Kidney capillary endothelial cell (primary cell): ENCODE measurements at places on chromosomes 3 and 15.
A peak's percentile ranks its signal among the peaks of the same experiment; 100 is the strongest.

GRCh38 chr15:46278486-46279090 lies 643.8 kb downstream of the SQOR start:
- no peak for DNase-seq

- DNase-seq = no peak
Observed at GRCh38 chr15:82970078-82970686, 15.8 kb upstream of the RAMAC start.

DNA sequence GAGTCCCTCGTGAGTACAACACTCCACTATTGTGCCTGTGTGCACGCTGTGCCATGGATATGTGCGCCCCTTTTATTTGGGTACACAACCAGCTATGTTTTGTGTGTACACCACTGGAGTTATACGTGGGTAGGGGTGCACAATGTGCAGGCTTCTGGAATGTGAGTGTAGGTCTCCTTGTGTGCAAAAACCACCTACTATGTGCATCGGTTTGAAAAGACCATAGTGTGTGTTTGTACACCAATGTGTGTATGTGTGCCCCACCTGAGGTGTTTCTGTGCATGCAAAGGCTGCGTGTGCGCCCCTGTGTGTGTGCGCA lies 86.4 kb upstream of the ALDH1L1 start:
- no peak for DNase-seq

GRCh38 chr3:128548426-128549282 lies 55.7 kb upstream of the GATA2 start:
- peak; percentile 42 for DNase-seq

DNA sequence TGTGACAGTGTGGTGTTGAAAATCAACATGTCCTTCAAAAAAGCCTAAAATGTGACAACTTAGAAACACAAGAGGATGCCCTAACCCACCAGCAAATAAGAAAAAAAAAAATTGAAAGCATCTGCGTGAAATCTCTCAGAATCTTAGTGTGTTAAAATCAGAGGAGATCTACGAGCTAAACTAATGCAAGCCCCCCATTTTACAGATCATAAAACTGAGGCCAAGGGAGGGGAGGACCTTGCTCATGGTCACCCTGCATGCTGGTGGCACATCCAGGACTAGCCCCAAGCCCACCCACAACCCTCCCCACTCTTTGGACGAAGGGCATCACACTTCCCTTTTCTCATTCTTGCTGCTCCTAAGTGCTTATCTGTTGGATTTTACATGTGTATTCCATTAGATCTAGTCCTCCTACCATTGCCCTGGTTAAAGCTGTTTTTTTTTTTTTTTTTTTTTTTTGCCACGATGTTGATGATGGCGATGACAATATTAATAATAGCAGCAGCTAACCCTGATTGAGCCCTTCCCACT lies 29.1 kb upstream of the NOX5 start:
- no peak for DNase-seq

DNA sequence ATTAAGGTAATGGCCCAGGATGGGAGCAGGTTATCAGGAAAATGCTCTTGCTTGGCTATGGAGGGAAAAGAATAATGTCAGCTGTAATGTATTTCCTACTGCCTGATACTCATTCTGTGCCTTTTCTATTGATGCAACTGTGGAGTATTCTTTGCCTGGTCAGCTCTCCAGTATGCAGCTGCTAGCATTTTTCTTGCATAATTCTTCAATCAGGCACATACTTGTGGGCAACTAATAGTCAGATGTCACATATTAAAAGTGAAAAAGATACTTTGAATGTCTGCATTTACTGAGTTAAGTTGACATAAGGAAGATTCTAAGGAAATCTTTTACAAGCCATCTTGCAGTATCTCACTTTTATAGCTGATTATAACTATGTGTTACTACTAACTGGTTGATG lies 29.5 kb downstream of the CD80 start:
- no peak for DNase-seq

DNA sequence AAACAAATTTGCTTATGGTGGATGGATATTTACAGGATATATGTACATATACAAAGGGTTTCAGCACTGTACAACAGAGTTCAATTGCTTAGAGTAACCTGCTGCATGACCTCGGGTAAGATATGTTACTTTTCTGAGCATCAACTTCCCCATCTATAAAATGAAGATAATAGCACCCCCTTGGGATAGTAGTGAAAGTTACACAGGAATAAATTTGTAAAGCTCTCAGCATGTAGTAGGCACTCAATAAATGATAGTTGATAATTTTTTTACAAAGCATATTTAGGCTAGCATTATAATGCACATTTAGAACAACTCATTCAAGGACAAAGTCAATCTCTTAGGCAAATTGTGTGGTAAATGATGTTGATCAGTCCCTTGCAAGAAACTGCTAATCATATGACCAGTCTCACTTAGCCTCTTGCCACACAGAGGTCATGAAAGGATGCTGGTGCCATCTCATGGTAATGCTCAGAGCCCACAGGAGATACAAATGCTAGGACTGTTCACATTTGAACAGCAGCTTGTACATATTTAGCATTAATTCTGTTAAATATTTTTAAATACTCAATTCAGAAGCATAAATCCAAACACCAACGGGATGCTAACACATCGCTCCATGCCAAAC lies 123.9 kb downstream of the MAGI1 start:
- DNase-seq = peak; percentile 52

DNA sequence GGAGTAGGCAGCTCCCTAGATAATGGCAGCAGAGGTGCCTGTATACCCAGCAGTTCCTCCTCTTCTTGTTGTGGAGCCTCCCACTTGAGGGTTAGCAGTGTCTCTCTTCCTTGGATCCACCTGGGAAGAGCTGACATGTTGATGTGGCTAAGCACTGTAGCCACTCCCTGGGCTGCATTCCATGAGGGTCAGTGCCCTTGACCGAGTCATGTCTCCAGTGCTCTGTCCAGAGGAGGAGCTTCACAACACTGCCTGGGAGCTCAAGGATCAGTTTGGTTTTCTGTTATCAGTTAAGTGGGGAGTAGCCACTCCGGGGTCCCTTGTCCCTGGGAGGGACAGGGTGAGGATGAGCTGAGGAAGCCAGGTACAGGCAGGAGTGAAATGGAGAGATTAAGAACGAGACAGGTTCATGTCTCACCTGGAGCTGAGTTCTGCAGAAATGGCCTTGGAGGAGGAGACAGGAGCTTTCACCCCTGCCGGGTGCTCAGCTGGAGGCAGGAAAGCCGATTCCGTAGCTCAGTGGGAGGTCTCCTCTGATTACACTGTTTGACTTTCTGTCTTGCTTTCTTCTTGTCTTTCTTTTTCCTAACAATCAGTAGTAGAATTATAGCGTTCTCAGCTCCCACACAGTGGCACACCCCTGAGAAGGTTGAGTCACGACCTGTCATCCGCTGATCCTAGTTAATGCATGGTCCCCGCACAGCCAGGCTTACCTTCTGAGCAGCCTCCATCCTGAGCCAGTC lies 57.9 kb upstream of the SEC22A start:
- no peak for DNase-seq

- no peak for DNase-seq
Observed at GRCh38 chr3:177340243-177340830, 143.1 kb upstream of the TBL1XR1 start.

DNA sequence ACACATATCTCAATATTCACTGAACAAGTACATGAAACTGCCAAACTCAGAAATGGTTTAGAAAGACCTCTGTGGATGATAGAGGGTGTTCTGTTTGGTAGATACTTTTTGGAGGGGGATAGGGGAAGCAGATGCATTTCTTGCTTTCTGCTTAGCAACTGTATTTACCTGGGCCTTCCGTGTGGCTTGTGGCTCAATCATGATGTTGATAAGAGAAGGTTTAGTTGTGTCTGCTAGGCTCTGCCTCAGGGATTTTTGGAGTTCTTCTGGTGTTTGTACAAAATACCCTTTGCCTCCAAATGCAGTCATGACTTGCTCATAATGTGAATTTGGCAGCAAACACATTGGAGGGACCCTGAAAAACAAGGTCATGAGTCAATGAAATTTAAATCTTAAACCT lies 38.2 kb downstream of the HACL1 start:
- no peak for DNase-seq

GRCh38 chr15:75038231-75038630 lies 14.8 kb downstream of the PPCDC start:
- DNase-seq = no peak

DNA sequence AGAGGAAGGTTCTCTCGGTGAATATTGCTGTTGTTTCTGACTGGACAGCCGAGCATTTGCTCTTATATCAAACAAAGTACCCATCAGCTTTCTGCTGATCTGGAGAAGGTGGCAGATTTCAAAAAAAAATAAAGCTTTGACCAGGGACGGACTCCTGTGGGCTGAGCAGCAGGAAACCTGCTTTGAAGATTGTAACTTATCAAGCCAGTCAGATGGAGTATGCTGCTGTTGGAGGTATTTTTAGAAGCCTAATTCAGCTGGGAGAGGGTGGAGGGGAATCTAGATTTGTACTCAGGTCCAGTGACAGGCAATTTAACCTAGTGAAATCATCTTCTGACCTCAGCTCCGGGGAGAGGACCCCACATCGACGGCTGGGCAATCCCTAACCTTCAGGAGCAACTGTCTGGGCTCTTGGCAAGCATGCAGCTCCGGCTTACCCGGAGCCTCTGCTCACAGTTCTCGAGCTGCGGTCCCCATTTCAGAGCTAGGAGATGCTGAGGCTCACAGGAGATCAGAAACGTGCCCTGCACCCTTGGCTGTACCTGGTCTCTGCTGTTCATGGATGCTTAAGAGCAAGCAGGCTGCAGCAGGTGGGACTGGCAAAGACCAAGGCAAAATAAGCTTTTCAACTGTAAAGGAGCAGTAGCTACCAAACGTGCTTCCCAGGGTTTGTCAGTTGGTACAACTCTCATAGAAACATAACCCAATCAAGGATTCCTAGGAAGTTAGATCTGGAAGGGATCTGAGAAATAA lies 89.3 kb upstream of the ST8SIA2 start:
- DNase-seq = no peak

DNA sequence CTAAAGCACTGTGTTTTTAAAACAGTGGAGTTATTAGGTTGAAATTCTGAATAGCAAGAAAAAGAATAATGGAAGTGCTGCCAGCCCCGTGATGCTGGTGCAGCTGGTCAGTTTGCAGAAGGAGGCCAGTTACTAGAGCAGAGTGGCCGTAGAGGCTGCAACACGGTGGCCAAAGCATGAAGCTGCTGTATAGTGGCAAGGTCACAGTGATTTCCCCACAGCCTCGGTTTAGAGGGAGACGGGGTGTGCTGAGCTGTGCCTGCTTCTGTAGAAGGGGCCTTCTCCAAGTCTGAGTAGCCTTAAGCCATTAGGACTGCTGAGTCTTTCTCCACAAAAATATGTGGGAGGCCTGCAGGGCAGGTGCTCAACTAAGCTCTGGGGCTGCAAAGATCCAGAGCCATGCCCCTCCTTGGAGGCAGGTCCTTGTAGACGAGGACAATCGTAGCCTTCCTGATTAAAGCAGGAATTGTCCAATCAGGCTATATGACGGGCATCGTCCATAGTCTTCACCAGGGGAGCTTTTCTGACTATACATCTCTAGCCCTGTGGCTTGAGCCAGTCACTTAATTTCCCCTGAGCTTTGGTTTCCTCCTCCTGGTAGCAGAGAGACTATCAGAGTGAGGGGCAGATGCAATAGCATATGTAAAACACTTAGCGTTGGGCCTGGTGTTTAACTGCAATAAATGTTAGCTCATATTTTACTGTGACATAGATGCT lies 151.6 kb downstream of the PGPEP1L start:
- no peak for DNase-seq

GRCh38 chr15:66657185-66658020 lies 44.6 kb upstream of the SMAD6 start:
- DNase-seq = no peak

- no peak for DNase-seq
Observed at GRCh38 chr3:172312001-172312400, 136.3 kb downstream of the GHSR start.

DNA sequence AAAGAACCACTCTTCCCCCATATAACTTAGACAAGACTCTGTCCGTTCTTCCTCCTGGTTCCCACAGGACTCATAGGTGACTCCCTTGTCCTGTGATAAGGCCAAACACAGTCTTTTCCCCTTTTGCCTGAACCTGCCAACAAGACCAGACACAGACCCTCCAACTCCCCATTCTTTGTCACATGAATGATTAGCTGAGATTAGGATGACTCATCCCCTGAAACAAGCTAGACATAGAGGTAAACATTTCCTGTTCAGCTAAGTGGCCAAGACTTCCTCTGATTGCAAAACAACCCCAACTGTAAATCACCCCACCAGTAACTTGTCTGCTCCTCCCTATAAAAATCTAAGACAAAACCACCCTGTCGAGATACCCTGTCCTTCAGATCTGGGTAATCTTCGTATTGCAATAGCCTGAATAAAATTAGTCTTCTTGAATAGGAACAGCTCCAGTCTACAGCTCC lies 11.4 kb upstream of the HTR3E start:
- peak; percentile 61 for DNase-seq

- DNase-seq = no peak
Observed at GRCh38 chr15:78415284-78415683, 22.7 kb upstream of the IREB2 start.

DNA sequence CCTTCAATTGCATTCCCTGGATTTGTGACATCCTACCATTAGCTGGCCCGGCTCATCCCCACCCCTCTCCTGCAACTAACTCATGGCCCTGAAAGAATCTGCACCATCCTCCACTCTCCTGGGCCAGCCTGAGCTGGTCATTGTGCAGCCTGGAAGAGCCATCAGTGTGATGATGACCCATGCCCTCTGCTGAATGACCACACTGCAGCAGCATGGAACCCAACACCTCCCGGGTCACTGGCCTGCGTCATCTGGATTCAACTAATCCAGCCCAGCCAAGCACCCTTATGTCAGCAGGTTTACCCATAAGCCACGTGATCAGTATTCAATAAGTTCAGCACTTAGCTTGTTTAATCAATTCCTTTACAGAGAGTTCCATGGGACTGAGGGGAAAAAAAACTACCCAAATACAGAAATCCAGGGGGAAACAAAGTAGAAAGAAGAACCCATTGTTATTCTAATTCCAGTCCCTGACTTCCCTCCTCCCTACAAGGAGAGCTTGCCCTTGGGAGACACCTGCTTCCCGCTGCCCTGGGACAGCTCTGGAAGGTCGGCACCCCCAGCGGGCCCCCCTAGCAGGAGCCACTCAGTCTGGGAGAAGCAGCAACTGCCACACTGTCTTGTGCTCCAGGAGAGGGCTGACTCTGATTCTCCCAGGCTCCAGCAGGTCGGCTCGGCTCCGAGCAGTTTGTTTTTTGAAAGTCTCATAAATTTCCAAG lies 309.1 kb upstream of the TLE3 start:
- DNase-seq = no peak

DNA sequence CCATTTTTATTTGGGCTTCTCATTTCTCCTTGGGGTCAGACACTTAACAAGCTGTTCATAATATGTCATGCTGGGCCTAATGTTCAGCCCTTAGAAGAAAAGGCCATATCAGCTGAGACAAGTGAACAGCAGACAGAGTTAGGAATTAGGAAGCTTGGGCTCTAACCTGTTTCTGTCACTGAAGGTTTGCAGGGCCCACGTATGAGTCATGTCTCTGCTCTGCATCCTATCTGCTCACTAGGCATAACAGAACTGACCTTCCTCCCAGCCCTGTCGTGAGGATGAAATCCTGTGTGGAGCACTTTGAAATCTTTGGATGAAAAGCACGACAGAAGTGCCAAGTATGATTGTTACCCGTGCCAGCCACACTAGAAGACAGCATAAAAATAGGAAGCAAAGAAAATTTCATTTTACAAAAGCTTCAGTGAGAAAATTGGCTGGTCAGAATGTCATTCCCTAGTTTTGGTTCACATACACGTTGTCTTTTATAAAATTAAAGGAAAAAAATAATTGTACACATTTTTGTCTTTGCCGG lies 26.5 kb upstream of the CD47 start:
- no peak for DNase-seq
